Effector memory CD8-positive, alpha-beta T cell (primary cell): ENCODE measurements at places on chromosomes 16 and 17.

DNA sequence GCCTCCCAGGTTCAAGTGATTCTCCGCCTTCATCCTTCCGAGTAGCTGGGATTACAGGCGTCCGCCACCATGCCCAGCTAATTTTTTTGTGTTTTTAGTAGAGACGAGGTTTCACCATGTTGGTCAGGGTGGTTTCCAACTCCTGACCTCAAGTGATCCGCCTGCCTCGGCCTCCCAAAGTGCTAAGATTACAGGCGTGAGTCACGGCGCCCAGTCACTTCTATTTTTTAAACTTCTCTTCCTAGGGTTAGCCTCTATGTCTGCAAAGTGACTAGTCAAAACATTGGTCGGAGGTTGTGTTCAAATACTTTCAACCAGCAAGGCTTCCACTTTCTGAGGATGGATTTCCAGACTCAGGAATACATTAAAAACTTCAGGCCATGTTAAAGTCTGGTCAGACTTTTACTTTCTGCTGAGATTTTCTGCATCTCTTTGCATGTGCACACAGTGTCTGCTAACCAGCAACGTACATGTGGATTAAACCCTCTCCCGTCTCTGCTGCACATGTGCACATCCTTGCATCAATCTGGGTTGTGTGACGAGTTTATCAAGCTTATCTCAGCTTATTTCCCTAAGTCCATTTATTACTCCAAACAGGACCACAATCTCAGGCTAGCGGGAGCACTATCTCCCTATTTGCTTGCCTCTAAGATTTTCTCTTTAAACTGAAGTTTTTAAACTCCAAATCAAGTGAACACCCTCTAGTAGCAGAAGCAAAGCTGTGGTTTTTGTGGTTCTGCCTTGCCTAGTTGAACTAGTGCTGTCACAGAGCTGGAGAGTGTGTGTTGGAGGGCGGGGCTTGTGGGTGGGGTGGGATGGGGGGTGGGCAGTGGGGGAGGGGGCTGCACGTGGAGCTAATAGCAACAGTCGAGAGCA is 525.2 kb upstream of the GOT2 start:
- no peaks in the 10 kb centered on the region for H3K36me3 ChIP-seq
- no peak overlapping the region for H3K27ac ChIP-seq
- H3K27me3 ChIP-seq: no peaks in the 10 kb centered on the region
- peaks cover 3% of the 10 kb centered on the region for H3K4me1 ChIP-seq
- H3K4me3 ChIP-seq: no peak overlapping the region
- no peak for DNase-seq

DNA sequence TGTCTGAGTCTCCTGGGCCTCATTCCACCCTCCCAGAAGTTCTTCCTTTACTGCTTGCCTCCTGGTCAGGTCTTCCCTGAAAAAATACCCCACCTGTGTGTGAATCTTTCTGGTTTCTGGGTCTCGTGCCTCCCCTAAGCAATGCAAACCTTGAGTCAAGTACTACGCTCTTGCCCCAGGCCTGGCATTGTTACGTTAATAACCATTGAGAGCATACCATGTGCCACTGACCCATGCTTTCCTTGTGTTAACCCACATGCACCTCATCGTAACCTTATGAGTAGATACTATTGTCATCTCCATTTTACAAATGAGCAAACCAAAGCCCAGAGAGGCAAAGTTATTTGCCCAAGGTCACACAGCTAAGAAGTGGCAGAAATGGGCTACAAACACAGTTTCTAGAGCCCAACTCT is 25.4 kb upstream of the TOB1 start:
- no peak overlapping the region for H3K4me3 ChIP-seq
- H3K36me3 ChIP-seq: no peaks in the 10 kb centered on the region
- DNase-seq: no peak
- no peak overlapping the region for H3K27ac ChIP-seq
- no peaks in the 10 kb centered on the region for H3K27me3 ChIP-seq

DNA sequence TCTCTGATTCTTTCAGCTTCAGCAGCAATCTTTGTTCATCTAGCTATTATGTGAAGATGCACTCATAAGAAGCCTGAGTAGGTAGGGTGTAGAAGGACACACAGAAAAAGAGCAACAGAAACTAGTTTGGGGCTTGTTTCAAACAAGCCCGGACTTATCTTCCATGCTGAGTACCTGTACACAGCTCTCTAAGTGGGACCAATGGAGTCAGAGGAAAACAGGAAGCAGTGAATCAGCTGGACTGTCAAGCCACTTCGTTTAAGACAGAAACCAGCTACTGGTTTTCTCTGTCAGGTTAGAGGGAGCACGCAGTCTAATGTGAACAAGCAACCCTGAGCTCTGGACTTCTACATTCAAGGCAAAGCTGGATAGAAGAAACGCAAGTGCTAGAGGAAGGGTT is 16.0 kb downstream of the MAP2K6 start:
- peaks cover 4% of the 10 kb centered on the region for H3K36me3 ChIP-seq
- no peak overlapping the region for H3K27ac ChIP-seq
- H3K27me3 ChIP-seq: no peaks in the 10 kb centered on the region
- H3K4me3 ChIP-seq: no peak overlapping the region

DNA sequence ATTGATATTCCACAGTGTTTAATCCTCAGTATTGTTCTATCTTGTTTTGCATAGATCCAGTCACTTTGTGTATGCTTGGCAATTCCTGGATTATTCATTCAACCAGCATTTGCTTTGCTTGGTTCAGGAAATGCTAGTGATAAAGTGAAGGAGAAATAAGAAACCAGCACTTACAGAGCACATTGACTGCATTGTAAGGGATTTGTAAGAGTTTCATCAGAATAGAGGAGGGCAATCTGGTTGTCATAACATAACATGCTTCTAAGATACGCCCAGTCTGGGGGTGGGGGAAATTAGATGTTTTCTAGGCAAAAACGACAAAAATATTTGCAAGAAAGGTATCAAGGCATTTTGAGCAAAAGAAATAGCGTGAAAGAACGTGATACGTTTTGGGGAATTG is 40.4 kb downstream of the TNRC6A start:
- H3K4me3 ChIP-seq: no peak overlapping the region
- no peaks in the 10 kb centered on the region for H3K27me3 ChIP-seq
- peaks cover 17% of the 10 kb centered on the region for H3K4me1 ChIP-seq
- H3K36me3 ChIP-seq: peaks cover 31% of the 10 kb centered on the region
- H3K27ac ChIP-seq: peak overlapping the region; percentile 6

DNA sequence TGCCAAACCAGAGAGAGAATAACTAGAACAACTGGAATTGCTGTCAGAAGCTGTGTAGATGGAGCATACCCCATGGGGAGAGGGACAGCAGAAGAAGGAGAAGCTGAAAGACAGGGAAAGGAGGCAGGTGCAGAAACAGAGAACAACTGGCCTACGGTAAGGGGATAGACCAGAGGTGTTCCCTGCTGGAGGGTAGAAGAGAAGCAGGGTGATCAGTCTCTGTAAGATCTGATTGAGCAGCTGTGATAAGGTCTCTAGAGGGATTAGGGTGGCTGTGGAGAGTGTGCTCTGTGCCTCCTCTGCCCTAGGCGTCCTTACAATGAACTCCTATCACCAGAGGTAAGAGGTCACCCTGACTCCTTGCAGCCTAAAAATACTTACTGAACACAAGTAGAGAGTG is 30.4 kb upstream of the HS3ST3B1 start:
- no peak for DNase-seq
- peaks cover 2% of the 10 kb centered on the region for H3K4me1 ChIP-seq
- H3K27me3 ChIP-seq: no peaks in the 10 kb centered on the region

GRCh38 chr16:75502916-75503605 is 7.8 kb upstream of the CHST6 start:
- no peak for DNase-seq
- peaks cover 4% of the 10 kb centered on the region for H3K27me3 ChIP-seq
- H3K36me3 ChIP-seq: no peaks in the 10 kb centered on the region
- H3K4me1 ChIP-seq: no peaks in the 10 kb centered on the region
- H3K27ac ChIP-seq: no peak overlapping the region
- no peak overlapping the region for H3K4me3 ChIP-seq

- no peak for DNase-seq
- no peak overlapping the region for H3K27ac ChIP-seq
- H3K4me3 ChIP-seq: no peak overlapping the region
Measured at GRCh38 chr16:52929478-52930400, 123.0 kb downstream of the CHD9NB start.

DNA sequence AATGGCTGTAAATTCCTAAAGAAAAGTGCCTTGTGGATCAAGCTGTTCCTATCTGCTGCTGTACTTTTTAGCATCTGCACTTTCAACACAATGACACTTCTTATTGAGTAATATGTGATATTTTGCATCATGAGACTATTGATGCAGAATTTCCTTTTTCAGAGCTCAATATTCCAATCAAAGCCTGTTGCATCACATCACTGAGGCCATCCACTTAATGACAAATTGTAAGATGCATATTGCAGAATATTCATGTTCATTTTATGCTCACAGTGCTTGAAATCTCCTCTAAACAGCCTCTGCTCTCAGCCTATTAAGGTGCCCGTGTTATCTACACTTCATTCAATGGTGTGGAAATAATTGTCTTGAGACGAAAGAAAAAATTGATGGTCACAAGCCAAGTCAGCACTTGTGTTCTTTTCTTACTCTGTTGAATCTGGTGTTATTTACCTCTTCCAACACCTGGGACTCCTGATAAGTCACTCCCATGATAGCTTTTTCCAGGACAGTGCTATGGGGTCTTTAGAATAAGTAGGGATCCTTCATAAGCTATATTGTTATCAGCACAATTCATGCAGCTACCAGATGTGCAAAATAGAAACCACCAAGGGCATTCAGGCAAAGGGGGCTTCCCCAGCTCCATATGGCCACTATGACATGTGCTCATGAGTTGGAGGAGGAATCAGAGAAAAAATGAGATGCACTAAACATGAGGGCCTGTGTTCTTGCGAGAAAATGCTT is 9.3 kb upstream of the SKAP1 start:
- DNase-seq: no peak
- peaks cover 22% of the 10 kb centered on the region for H3K36me3 ChIP-seq
- H3K4me3 ChIP-seq: peak overlapping the region; percentile 68
- H3K27me3 ChIP-seq: no peaks in the 10 kb centered on the region
- H3K4me1 ChIP-seq: peaks cover 69% of the 10 kb centered on the region

- H3K36me3 ChIP-seq: peaks cover 27% of the 10 kb centered on the region
- DNase-seq: peak; percentile 35
- peak overlapping the region; percentile 88 for H3K4me3 ChIP-seq
- peaks cover 46% of the 10 kb centered on the region for H3K4me1 ChIP-seq
- no peaks in the 10 kb centered on the region for H3K27me3 ChIP-seq
- H3K27ac ChIP-seq: peak overlapping the region; percentile 84
Measured at GRCh38 chr16:27314161-27314723, 468 bp downstream of the IL4R start.

DNA sequence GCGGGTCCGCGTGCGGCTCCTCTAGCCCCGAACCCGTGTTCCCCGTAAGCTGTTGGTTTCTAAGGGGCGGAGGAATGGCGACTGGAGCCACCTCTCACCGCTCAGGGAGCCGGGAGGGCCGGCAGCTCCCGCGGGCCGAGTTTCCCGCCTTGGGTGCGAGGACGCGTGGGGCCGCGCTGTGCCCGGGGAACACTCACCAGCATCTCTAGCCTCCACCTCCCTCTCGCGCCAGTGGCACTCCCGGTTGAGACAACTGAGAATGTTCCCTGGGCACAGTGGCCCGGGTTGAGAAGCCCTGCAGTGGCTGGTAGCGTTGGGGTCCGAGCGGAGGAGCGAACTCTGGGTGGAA is 560 bp downstream of the TELO2 start:
- no peaks in the 10 kb centered on the region for H3K27me3 ChIP-seq
- peak; percentile 13 for DNase-seq
- peaks cover 7% of the 10 kb centered on the region for H3K36me3 ChIP-seq

DNA sequence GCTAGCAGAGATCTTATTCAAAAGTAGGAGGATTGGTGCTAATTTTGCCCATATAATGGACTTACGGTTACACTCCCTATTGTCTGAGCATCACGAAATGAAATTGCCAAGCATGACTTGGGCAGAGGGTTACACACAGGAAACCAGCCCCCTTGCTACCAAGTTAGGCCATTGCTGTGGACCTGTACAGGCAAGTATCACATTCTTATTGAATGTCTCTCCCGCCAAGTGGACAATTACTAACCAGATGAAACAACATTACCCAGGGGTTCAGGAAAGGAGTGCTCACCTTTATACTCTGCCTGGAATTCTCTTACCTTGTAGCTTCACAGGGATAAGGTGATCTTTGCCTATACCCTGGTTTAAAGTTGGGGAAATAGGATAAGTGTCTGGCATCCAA is 70.6 kb upstream of the TOX3 start:
- H3K4me3 ChIP-seq: no peak overlapping the region
- H3K4me1 ChIP-seq: no peaks in the 10 kb centered on the region
- no peak for DNase-seq
- H3K36me3 ChIP-seq: no peaks in the 10 kb centered on the region

DNA sequence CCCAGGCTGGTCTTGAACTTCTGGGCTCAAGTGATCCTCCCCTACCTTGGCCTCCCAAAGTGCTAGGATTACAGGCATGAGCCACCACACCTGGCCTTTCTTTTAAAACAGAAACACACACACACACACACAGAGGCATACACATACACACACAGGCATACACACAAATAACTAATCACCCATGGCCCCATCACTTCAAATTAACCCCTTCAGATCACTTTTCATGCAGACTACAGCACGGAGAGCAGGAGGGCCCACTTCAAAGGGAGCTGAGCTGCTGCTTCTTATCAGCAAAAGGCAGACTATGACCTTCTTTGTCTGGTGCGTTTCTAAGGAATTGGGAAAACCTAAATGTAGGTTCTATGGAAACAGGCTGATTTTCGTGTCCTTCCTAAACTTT is 1.9 kb downstream of the CLCN7 start:
- H3K4me3 ChIP-seq: no peak overlapping the region
- peaks cover 25% of the 10 kb centered on the region for H3K4me1 ChIP-seq
- H3K27ac ChIP-seq: peak overlapping the region; percentile 77
- no peak for DNase-seq
- H3K36me3 ChIP-seq: peaks cover 14% of the 10 kb centered on the region
- no peaks in the 10 kb centered on the region for H3K27me3 ChIP-seq

DNA sequence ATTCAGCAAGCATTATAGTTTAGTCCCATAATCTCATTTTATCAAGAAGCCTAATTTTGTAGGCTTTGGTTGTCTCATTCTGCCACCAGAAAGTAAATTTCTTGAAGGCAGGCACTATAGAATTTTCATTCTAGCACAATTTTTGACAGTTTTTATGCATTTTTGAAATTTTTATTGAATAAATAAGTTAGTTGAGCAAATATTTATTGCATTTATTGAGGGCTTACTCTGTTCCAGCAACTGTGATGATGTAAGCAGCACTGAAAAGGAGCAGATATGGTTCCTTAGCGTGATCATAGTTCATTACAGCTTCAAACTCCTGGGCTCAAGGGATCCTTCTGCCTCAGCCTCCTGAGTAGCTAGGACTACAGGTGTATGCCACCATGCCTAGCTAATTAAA is 34.2 kb downstream of the PPM1E start:
- H3K4me1 ChIP-seq: no peaks in the 10 kb centered on the region
- H3K27ac ChIP-seq: no peak overlapping the region
- H3K4me3 ChIP-seq: no peak overlapping the region
- no peak for DNase-seq
- peaks cover 5% of the 10 kb centered on the region for H3K27me3 ChIP-seq
- H3K36me3 ChIP-seq: peaks cover 3% of the 10 kb centered on the region
